ENCODE measurements at places on chromosomes 1 and 21. TPM values are rescaled to one million over a fixed set of nuclear protein-coding genes. Genes with fewer than 3 reads are reported as not detected.

GRCh38 chr1:165543532-165544438, at the start of gene LRRC52:
Gene LRRC52 (plus strand): TSS chr1:165544000. CDS start chr1:165544297, 297 bp downstream.
- H3K36me3 ChIP-seq: no peaks in the 10 kb centered on the region
- no peaks in the 10 kb centered on the region for H3K27me3 ChIP-seq
- H3K4me1 ChIP-seq: 0 out of 2 replicates have a peak, but pooled peaks cover 2% of the 10 kb centered on the region
- peak; percentile 76 for DNase-seq

- H3K27me3 ChIP-seq: peaks cover 18% of the 10 kb centered on the region
- DNase-seq: no peak
- no peak overlapping the region for H3K27ac ChIP-seq
- H3K36me3 ChIP-seq: no peaks in the 10 kb centered on the region
- no peak overlapping the region for H3K4me3 ChIP-seq
Observed at GRCh38 chr1:47727051-47727696, 270.0 kb downstream of the TRABD2B start.

GRCh38 chr21:28444111-28444510, 548.6 kb downstream of the LTN1 start:
- DNase-seq: no peak
- H3K36me3 ChIP-seq: peaks cover 2% of the 10 kb centered on the region
- no peak overlapping the region for H3K4me3 ChIP-seq
- no peaks in the 10 kb centered on the region for H3K27me3 ChIP-seq

DNA sequence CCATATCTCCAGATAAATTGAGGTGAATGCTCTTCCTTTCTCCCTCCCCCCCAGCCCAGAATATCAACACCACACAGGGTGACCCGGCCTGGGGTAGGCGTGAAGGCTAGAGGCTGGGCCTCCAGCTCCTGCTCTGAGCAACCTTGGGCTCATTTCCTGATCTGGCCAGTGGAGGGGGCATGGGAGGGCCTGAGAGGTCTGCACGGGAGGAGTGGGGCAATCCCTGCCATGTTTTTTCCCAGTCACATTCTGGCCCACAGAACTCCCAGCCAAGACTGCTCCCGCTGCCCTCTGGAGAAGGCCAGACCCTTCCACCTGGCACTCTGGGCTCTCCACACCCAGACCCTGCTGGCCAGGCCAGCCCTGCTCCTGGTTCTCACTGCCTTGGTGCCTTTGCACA, 3.9 kb downstream of the CLDN19 start:
- no peak for DNase-seq
- no peaks in the 10 kb centered on the region for H3K27me3 ChIP-seq
- no peaks in the 10 kb centered on the region for H3K4me1 ChIP-seq
- H3K4me3 ChIP-seq: no peak overlapping the region
- no peaks in the 10 kb centered on the region for H3K36me3 ChIP-seq
- no peak overlapping the region for H3K27ac ChIP-seq

- no peaks in the 10 kb centered on the region for H3K4me1 ChIP-seq
- no peaks in the 10 kb centered on the region for H3K36me3 ChIP-seq
- no peaks in the 10 kb centered on the region for H3K27me3 ChIP-seq
- DNase-seq: no peak
Observed at GRCh38 chr1:27862004-27862403, 10.3 kb upstream of the THEMIS2 start.

DNA sequence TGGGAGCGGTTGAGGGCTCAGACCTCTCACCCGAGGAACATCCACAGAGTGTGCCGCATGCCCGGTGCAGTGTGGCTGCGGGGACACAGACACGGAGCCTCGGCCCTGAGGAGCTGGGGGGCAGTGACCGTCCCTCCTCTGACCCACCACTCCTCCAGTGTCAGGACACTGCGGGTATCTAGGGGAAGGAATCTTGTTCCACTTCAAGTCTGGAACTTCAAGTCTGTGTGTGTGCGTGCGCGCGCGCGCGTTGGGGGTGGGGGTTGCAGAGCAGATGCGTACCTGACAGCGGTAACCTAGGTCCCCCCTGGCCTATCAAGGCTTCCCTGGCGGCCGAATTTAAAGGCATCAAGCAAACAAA, 17.3 kb downstream of the PCSK9 start:
- no peaks in the 10 kb centered on the region for H3K27me3 ChIP-seq
- peaks cover 72% of the 10 kb centered on the region for H3K36me3 ChIP-seq
- no peak overlapping the region for H3K27ac ChIP-seq
- H3K4me3 ChIP-seq: no peak overlapping the region
- no peaks in the 10 kb centered on the region for H3K4me1 ChIP-seq
- peak; percentile 20 for DNase-seq

DNA sequence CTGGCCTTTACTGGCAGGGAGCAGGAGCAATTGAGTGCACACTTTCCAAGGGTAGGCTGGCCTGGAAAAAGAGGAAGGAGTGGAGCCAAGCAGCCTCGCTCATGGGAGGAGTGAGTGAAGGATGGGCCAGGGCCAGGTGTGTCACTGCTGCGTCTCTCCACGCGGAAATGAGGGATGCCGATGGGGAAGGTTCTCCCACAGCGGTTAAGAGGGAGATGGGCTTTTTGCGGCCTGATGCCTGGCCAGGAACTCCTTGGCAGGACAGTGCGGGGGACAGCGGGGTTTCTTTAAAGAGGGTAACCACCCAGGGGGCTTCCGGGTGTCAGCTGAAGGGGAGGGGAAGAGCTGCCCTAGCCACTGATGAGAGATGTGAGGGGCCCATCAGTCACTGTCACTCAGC, 82.4 kb downstream of the PTPRU start:
- no peak for DNase-seq
- H3K36me3 ChIP-seq: peaks cover 2% of the 10 kb centered on the region
- no peaks in the 10 kb centered on the region for H3K27me3 ChIP-seq
- H3K27ac ChIP-seq: no peak overlapping the region

The PDZK1IP1 gene
- total RNA-seq: not detected

DNA sequence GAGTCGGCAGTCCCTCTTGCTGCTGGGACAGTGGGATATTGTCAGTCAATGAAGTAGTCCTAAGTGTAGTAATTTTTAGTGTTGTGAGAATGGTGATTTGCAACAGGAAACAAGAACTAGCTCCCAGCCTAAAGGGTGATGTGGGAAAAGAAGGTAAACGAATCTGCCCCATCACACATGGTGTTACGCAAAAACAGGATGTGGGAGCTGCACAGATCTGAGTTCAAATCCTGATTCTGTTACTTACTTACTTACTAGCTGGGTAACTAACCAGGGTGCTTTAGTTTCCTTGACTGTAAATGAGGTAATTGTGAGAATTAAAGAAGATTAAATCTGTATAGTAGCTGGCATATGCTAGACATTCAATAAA, 22.3 kb downstream of the NAV1 start:
- H3K36me3 ChIP-seq: no peaks in the 10 kb centered on the region
- H3K4me1 ChIP-seq: 0 out of 2 replicates have a peak, but pooled peaks cover 3% of the 10 kb centered on the region
- no peaks in the 10 kb centered on the region for H3K27me3 ChIP-seq

- H3K4me1 ChIP-seq: no peaks in the 10 kb centered on the region
- H3K36me3 ChIP-seq: no peaks in the 10 kb centered on the region
- no peak overlapping the region for H3K27ac ChIP-seq
- no peak for DNase-seq
- no peaks in the 10 kb centered on the region for H3K27me3 ChIP-seq
Observed at GRCh38 chr1:223551610-223552009, 113.9 kb downstream of the CAPN8 start.

The OR2T3 gene
- total RNA-seq: not detected

DNA sequence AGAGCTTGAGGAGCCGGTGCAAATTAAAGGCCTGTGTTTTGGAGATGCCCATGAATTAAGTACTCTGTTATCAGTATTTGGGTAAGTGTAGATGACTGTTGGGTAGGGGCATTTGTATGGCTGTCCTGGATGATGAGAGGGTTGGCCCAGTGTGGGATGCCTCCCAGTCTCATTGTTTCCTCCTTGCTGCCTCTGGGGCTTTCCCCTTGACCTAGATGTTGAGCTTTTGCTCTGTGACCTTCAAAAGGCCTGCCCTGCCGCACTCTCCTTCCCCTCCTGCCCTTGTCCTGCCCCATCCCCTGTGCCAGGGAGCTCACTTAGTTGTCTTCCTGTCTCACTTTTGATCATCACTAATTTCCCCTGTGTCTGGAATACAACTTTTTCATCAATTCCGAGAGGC, 10.0 kb downstream of the GALNT2 start:
- peaks cover 8% of the 10 kb centered on the region for H3K36me3 ChIP-seq
- H3K27me3 ChIP-seq: no peaks in the 10 kb centered on the region
- no peak for DNase-seq
- no peak overlapping the region for H3K4me3 ChIP-seq
- H3K4me1 ChIP-seq: peaks cover 7% of the 10 kb centered on the region

GRCh38 chr1:243407284-243408018, 151.6 kb downstream of the SDCCAG8 start:
- H3K4me3 ChIP-seq: no peak overlapping the region
- no peaks in the 10 kb centered on the region for H3K4me1 ChIP-seq
- H3K27me3 ChIP-seq: no peaks in the 10 kb centered on the region
- H3K36me3 ChIP-seq: no peaks in the 10 kb centered on the region
- H3K27ac ChIP-seq: no peak overlapping the region
- DNase-seq: no peak

The KIF21B gene
- 7.0 TPM for total RNA-seq

GRCh38 chr1:163410073-163410999, 88.6 kb downstream of the NUF2 start:
- DNase-seq: peak; percentile 65
- peaks cover 2% of the 10 kb centered on the region for H3K4me1 ChIP-seq
- no peaks in the 10 kb centered on the region for H3K27me3 ChIP-seq
- no peaks in the 10 kb centered on the region for H3K36me3 ChIP-seq

The NTRK1 gene
- total RNA-seq: 0.24 TPM

The ARHGEF16 gene
- total RNA-seq: 48.1 TPM

The ADAMTS4 gene
- 7.0 TPM for total RNA-seq

DNA sequence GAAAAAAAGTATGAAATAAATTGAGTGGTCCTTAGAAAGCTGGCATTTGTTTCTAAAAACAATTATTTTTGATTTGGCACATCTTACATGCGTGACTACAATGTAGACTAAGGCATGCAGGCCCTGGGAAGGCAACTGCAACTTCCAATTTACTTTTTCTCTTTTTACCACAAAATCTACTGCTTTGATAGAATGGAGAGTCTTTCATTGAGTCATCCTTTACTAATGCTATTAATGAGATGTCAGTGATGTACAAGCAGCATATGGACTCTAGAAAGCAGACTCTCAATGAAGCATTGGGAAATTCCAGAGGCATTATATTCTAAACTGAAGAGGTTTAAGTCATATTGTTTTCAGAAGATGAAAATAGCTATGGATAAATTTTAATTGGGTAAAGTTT, 29.6 kb upstream of the PRRX1 start:
- H3K27me3 ChIP-seq: no peaks in the 10 kb centered on the region
- no peak overlapping the region for H3K27ac ChIP-seq
- no peak for DNase-seq
- no peak overlapping the region for H3K4me3 ChIP-seq

GRCh38 chr1:40965531-40965930, 14.0 kb upstream of the CTPS1 start:
- H3K27me3 ChIP-seq: no peaks in the 10 kb centered on the region
- no peak for DNase-seq
- H3K36me3 ChIP-seq: no peaks in the 10 kb centered on the region
- no peak overlapping the region for H3K27ac ChIP-seq
- H3K4me1 ChIP-seq: no peaks in the 10 kb centered on the region

DNA sequence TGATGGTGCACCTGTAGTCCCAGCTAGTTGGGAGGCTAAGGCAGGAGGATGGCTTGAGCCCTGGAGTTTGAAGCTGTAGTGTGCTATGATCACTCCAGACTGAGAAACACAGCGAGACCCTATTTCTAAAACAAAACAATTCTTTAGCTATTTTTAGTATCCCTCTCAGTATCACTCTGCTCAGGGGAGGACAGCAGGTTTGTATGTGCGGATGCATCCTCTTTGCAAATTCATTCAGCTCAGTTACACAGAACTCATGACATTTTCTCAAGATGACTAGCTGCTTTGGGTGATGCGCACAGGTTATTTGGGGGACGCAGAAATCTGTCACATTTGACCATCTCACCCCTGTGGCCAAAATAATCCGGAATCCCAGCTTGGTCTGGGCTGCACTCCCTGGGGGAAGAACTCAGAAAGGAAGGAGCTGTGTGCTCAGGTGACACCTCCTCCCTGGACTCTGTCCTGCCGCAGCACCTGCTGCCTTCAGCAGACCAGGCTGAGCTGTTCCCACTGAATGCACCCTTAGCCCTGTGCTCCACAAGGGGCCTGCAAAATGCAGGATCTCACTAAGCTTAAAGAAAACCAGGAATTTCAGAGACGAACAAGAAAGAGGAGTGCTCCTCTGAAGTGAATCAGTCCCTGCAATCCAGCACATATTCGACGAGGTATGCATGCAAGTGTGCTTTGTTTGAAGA, 89.5 kb upstream of the PGBD5 start:
- DNase-seq: peak; percentile 43
- H3K27ac ChIP-seq: no peak overlapping the region
- peaks cover 9% of the 10 kb centered on the region for H3K4me1 ChIP-seq
- no peak overlapping the region for H3K4me3 ChIP-seq

DNA sequence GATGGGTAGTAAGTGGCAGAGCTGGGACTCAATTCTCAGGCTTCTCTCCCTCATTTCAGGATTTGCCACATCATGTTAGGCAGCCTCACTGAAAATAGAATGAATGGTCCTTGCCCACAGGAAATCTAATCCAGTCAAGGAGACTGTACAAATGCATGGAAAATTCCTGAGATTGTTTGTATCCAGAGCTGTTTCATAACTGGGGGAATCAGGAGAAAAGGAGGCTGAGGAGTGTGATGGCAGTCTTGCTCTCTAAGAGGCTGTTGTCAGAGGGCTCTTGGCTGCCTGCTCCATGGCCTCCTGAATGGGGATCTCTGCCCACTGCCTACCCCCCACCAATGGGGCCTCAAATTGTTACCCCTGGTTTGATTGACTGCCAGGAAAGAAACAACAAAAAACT, 141.9 kb upstream of the TNR start:
- H3K27ac ChIP-seq: no peak overlapping the region
- no peak overlapping the region for H3K4me3 ChIP-seq
- peaks cover 3% of the 10 kb centered on the region for H3K4me1 ChIP-seq
- H3K27me3 ChIP-seq: peaks cover 16% of the 10 kb centered on the region
- no peaks in the 10 kb centered on the region for H3K36me3 ChIP-seq
